ENCODE measurements at places on chromosomes 7 and 10. TPM values are rescaled to one million over a fixed set of nuclear protein-coding genes. Genes with fewer than 3 reads are reported as not detected.

SFXN2 gene
- 2.1 TPM for total RNA-seq

STAM gene
- 29.8 TPM for total RNA-seq

GTF2I gene
- 91.7 TPM for total RNA-seq

MMP21 gene
- total RNA-seq, result not detected

FEZF1 gene
- not detected for total RNA-seq

COL1A2 gene
- total RNA-seq, result not detected

ADARB2 gene
- not detected for total RNA-seq
